Putamen (tissue), 1 donor: ENCODE measurements at places on chromosomes 6 and 20.

DNA sequence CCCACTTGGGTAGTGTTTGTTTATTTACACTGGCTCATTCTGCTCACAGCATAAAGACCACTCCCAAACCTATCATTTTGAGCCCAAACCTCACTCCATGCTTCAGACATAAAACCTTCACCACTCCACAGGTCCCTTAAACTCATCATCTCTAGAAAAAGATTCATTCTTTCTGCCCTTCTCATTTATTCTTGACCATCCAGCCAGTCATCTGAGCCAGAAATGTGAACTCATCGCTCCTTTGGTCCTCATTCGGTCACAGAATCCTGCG lies 12.4 kb downstream of the TPMT start:
- DNase-seq: no peak

DNA sequence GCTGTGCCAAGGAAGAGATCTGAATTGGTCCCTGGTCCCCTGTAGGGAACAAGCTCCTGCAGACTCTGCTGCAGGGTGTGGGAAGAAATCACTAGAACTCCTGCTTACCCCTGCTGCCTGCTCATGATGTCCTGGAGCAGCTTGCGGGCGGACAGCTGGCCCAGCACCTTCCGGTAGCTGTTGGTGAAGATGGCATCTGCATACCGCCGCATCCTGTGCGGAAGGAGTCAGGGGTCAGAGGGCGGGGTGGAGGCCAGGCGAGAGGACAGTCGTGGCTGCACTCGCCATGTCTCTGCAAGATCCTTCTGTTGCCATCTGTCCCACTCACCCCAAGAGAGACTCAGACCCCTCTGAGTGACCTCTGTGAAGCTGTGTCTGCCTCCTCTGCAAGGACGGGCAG lies 5.3 kb downstream of the GHRH start:
- DNase-seq: no peak

- DNase-seq: peak; percentile 66
Measured at GRCh38 chr6:147418523-147418922, 90.0 kb upstream of the SAMD5 start.

DNA sequence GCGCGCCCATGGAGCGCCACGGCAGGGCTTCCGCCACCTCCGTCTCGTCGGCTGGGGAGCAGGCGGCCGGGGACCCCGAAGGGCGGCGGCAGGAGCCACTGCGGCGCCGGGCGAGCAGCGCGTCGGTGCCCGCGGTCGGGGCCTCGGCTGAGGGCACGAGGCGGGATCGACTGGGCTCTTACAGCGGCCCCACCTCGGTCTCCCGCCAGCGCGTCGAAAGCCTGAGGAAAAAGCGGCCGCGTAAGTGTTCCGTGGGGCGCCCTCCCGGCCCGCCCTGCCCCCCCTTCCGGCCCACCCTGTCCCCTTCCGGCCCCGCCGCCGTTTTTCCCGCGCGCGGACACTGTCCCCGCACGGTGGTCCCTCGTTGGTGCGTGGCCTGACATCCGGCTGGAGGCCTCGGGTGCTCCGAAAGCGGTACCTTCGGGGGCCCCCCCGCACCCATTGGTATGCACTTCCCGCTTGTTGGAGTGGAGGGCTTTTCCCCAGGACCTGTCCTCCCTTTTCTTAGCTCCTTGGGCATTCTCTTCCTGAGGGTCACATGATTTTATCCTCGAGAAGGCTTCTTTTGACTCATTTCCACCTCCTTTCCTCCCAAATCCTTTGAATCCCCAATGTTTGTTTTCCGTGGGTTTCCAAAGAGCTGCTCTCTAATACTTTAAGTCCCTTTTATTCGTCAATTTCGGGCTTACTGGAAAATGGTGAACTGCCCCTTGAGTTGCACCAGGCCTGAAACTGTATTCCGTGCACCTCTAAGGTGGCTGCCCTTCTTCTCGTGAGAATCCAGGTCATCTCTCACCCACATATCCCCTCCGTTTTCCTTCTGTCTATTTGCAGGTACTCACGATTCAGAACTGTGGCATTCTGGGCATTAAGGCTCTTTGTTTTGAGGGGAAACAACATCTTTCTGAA lies 556 bp downstream of the PANK2 start:
- peak; percentile 23 for DNase-seq

DNA sequence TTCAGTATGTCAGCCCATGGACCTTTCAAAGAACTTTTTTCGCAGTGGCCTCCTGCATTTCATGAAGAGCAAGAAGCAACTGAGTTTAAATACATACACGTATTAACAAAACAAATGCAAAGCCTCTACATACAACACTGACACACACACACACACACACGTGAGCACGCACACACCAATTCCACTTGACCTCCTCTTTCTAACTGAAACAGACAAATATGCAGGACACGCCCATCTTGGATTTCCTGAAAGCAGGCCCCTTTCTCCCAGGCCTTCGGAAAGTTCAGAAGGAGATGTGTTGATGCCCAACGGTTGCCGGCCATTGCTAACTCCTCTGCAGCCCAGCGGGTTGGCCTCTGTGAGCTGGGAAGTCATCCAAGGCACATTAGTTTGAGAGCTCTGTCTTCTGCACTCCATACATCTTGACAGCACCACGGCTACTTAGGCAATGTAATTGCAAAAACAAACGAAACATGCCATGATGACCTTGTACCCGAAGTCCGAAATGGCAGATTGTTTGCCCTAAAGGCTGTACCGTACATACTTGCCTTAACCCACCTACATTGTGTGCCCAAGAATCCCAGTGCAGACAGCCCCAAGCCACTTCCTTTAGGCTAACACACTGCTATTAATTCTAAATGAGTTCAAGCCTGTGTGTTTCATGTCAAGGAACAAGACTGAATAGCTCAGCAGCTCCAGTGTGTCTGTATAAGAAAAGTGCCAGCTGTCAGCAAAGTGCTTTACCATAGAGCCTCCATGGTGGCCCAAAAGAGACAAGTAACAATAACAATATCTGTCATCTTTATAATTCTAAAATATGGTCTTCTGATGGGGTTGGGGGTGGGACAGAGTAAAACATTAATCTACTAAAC lies 138.8 kb upstream of the RNF217 start:
- DNase-seq: no peak

DNA sequence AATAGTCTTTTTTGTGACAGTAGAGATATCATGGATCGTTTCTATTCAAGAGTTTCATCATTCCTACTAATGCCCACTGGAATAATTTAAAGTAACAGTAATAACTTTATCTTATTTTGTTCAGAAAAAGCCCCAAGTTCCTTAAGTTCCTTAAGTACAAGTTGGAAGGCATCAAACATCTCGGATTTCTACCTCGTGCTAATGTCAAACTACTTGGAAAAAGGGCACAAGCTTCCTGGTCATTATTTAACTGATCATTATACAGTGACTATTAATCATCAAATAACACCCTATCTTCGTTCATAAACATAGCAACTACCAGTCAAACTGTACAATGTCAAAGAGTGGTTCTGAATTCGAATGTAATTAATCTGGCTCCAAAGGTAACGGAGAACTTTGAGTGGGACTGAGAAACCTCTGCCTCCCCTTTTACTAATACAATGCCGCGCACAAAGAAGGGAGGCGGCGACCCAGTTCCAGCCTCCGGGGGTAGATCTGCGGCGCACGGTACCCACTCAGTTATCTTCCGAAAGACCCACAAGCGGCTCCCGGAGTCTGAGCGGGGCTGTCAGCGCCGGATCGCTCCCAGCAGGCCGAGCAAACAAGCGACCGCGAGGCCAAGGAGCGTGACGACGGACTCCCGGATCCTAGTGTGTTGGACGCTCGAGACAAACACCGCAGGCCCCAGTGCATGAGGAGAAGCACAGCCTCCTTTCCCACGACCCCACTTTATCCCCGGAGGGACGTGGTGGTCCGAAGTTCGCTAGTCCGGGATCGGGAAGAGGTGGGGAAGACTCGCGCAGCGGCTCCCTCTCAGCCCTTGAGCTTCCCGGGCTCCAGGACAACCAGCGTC lies 716 bp downstream of the SHPRH start:
- DNase-seq: peak; percentile 1

DNA sequence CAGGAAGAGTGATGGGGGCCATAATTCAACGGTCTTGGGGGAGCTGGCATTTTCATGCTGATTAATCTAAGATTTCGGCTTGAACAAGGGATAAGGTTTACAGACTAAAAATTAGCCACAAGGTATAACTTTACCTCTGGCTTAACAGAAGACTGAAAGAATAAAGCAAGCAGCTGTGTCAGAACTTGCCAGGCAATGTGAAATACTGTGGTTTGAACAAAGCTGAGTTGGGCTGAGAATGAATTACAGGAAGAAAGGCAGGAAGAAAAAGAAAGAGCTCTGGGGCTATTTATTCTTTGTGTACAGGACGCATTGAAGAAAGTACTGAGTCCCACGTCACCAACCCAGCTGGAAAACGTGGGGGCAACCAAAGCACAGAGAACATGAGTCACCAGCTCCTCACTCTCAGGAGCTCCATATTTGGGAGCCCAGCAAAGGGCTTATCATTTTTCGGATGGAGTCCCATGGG lies 121.5 kb upstream of the NEDD9 start:
- DNase-seq: peak; percentile 56

DNA sequence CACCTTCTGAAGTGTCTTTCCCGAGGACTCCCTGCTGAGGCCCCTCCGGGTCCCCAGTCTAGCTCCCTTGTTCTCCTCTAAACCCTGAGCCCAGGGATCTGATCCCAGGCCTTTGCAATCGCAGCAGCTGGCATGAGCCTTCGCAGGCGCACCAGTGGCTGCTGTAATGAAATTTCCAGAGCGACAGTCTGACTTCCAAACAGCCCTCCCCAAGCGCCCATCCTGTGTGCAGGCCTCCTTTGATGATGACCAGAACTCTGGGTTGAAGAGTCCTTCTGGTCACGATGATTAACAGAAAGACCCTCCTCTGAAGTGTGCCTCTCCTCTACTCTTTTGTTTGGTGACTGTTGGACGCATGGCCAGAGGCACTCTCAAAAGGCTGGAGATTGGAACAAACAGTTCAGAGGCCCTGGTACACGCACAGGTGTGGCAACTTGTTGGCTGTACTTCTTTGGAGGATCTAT lies 89.1 kb upstream of the MPC1 start:
- DNase-seq: no peak

GRCh38 chr20:51275826-51276225 lies 252.9 kb upstream of the KCNG1 start:
- peak; percentile 59 for DNase-seq

DNA sequence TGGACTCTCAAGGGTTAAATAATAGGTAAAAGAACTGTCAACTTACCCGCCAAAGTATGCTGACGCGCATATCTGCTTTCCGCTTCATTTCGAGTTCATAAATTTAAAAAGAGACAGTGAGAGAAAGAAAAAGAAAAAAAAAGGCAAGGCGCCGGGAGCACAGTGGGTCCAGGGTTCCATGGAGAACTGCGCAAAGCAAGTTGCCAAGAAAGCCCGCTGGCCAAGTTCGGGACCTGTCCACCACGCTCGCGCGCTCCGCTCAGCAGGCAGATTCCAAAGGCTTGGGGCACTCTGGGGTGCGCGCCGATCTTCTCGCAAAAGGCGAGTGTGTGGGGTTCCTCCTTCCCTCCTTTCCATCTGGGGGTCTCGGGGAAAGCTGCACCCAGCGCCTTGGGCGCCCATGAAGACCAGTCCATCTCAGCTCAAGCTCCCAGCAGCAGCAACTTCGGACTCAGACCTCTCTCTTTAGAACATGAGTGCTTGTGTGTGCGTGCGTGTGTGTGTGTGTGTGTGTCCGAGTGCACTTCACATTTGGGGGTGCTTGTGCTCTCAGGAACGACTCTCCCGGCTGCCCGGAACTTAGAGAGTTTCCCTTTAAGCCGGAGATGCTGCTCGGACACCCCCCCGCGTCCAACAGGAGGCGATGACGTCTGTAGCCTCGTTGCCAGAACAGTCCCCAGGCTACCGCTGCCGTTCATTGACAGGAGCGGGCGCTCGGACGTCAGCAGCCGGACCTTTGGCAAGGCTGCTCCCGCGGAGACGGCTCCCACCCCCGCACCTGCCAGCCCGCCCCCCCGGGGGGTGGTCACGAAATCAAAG lies 180.0 kb downstream of the TBXT start:
- peak; percentile 44 for DNase-seq

DNA sequence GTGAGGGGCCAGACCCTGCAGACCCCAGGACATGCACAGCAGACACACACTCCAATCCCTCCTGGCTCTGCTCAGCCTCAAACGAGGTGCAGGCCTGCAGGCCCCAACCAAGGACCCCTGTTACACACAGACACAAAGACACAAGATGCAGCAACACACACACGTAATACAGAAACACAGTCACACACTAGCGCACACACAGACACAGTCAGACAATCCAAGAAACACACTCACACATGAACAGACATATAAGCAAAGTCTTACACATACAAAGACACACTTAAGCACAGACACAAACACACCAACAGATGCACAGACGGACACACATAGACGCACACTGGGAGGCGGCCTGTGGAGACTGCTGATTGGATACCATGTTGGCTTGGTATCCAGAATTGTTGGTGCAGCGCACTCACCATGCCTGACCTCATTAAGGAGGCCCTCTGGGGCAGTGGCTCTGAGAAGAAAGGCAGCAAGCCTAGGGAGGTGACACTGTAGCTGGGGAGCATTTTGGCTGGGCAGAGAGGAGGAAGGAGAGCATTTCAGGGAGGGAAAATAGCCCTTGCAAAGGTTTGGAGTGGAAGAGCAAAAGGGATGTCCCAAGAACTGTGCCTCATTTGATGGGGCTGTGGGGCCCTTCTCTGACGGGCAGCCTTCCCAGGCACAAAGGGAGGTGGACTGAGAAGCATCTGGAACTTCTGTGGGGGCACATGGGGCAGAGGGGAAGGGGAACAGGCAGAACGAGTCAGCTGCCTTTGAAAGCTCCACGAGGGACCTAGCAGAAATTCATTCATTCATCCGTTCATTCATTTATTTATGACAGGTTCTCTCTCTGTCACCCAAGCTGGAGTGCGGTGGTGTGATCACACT lies 1.4 kb upstream of the HSPA12B start:
- no peak for DNase-seq

DNA sequence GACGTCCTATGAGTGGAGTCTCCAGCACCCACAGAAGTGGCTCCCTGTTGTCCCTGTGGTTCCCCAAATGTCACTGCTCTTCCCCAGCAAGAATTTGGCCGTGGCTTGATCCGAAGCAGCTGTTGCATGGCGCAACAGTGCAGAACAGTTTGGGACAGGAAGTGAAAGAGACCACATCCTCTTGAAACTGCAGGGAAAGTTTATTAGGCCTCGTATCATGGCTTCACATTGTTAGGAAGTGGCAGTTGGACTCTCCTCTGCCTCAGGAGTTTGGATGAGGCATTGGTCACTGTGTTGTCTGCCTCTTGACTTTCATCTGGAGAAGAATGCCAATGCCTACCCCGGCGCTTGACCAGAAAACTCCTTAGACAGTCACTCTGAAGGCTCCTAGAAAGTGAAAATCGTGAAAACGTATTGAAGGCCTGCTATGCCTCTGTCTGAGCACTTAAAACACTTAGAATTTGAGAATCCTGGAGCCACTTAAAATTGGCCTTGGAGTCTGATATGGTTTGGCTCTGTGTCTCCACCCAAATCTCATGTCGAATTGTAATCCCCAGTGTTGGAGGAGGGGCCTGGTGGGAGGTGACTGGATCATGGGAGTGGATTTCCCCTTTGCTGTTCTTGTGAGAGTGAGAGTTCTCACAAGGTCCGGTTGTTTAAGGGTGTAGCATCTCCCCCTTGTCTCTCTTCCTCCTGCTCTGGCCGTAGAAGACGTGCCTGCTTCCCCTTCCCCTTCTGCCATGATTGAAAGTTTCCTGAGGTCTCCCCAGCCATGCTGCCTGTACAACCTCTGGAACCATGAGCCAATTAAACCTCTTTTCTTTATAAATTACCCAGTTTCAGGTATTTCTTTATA lies 334.9 kb upstream of the JARID2 start:
- DNase-seq: no peak

GRCh38 chr6:72627539-72627938 lies 5.7 kb downstream of the KCNQ5 start:
- DNase-seq: no peak

- DNase-seq: no peak
Measured at GRCh38 chr6:47700596-47700995, 2.2 kb downstream of the ADGRF4 start.

- no peak for DNase-seq
Measured at GRCh38 chr20:24199501-24199900, 210.9 kb upstream of the GGTLC1 start.
